ENCODE measurements at places on chromosomes 7 and 10.

GRCh38 chr7:88315522-88315921 is 8.8 kb upstream of the STEAP4 start:
- DNase-seq: no peak

- DNase-seq: no peak
Observed at GRCh38 chr7:101702362-101702850, 73.3 kb upstream of the MYL10 start.

DNA sequence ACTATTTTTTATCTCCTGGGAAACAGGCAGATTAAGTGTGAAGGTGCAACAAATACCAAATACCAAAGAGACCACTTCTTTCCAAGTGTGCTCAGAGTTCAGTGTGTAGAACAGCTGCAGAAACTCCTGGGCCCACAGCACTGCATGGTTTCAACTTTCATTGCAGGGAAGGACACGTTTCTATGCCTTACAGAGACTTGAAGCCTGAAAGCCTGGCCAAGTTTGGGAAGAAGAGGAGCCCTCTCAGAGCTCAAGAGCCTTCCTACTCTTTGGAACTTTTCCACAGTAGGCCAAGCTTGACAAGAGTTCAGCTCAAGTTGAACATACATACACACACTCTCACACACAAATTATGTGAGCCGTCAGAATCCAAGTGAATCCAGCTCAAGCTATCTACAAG is 2.5 kb downstream of the HOXA4 start:
- DNase-seq: no peak

GRCh38 chr7:12601302-12601869 is 30.9 kb downstream of the SCIN start:
- DNase-seq: no peak

DNA sequence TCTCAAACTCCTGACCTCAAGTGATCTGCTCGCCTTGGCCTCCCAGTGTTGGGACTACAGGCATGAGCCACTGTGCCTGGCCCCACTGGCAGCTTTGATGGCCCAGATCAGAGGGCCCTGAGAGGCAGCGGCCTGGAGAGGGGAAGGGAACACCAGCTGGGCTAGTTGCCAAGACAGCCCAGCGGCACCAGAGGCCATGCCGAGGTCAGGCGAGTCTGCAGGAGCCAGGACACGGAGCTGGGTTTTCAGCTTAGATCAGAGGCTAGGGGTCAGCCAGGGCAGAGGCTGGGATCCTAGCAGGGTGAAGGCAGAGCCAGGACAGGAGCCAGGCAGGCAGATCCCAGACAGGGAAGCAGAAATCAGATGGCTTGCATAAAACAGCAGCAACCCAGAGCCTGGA is 92.9 kb downstream of the MYL10 start:
- DNase-seq: no peak

- no peak for DNase-seq
Observed at GRCh38 chr10:89980166-89980565, 278.8 kb downstream of the KIF20B start.

- no peak for DNase-seq
Observed at GRCh38 chr7:97018126-97018601, 6.5 kb downstream of the DLX5 start.

DNA sequence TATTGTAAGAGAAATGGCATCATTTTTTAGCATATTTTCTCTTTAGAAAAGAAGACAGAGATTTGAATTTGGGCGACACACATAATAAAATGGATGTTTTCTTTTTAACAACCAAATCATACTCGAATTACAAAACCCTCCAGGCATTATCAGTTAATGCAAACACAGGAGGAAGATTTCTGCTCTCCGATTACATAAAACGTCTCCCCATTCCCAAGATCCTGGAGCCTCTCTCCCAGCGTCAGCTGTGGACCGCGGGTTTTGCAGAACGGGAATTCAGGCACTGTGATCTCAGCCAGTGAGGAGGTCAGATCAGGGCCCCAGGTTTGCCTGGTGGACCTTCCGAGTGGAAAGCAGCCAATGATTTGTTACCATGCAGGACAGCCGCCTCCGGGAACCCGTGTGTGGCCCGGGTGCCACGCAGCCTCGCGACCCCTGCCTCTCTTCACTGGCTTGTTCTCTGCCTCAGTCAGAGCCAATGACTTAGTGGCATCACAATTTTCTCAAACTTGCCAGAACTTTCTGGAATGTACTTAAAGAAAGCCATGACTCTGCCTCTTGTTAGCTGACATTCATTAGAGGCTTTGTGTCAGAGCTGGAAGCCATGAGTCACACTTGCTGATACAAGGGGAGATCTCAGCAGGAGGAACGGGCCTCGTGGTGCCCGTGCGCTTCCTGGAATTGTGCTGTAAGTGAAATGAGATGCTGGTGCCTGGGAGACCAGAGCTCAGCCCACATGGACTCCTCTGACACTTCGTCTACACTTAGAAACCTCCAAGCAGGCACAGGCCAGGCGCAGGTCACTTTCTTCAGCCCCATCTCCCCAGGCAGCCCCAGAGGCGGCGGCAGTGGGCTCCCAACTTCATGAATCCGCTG is 246.1 kb downstream of the KLF6 start:
- DNase-seq: no peak

DNA sequence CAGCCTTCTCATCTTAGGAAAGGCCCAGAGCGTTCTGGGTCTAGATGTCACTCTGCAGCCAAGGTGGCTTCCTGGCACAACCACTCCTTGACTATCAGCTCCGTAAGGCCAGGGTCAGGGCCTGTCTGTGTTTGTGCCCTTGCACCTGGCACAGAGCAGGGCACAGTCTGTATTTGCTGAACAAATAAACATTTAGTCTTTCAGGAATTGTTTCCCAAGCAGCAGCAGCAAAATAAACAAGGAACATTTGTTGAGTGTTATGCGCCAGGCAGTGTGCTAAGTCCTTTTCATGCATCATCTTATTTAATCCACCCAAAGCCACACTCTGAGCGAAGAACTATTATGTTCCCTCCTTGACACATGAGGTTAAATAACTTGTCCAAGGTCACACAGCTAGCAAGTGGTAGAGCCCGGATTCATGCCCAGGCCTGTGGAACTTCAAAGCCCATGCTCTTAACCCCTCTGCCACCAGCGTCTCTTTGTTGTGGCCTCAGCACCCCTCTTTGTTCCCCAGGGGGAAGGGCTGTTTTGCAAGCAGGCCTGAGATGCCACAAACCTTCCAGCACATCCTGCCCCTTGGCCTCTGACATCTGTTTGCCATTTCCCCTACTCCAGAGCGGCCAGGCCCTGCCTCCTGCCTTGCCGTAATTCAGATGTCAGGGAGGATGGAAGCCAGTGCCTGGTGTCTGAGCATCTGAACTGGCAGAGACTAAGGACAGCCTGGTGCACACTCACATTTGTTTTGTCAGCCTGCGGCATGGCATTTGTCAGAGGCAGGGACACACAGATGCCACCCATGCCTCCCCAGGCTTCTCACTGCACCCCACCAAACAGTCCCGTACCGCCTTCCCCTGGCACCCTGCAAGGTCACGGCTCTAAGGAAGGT is 325.8 kb upstream of the ZMIZ1 start:
- DNase-seq: no peak

GRCh38 chr10:9992661-9993060 is 1025.0 kb upstream of the CELF2 start:
- DNase-seq: no peak

GRCh38 chr7:1676550-1677078 is 6.5 kb downstream of the ELFN1 start:
- DNase-seq: no peak

GRCh38 chr10:58515291-58515941 is 2.7 kb downstream of the BICC1 start:
- DNase-seq: no peak

GRCh38 chr7:157059534-157059933 is 49.1 kb upstream of the MNX1 start:
- no peak for DNase-seq

DNA sequence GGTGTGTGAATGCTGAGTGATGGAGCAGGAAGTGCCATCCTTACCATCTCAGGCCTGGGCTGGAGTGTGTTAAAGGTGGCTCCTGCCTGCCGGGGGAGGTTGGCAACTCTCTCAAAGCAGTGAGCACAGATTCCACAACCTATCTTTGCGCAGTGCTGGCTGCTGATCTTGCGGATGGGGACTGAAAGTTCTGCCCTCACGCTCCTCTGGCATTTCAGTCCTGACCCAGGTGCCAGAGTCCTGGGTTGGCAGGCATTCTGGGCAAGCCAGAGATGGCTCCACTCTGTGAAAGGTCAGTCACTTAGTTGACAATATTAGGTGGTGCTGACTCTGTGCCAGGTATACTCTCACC is 315.5 kb downstream of the RPS24 start:
- no peak for DNase-seq

DNA sequence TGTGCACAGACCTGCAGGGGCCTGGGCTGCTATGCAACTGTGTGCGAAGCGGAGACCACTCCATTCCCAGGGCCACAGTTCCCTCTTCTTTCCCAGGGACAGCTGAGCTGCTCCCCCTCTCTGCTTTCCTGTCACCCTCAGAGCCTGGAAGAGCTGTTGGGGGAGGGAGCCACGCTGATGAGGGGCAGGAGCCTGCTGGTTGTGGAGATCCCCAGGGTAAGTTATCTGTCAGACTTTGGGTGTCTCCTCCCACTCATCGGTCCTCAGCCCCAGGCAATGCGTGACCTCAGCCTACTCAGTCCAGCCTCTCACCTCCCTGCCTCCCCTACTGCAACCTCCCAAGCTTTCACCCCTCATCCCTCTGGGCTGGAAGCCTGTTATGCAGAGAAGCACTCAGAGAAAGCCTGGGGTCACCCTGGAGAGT is 53.5 kb downstream of the ZNF467 start:
- no peak for DNase-seq
